Choroid plexus epithelial cell (primary cell): ENCODE measurements at places on chromosomes 4 and X.
A peak's percentile ranks its signal among the peaks of the same experiment; 100 is the strongest.

DNA sequence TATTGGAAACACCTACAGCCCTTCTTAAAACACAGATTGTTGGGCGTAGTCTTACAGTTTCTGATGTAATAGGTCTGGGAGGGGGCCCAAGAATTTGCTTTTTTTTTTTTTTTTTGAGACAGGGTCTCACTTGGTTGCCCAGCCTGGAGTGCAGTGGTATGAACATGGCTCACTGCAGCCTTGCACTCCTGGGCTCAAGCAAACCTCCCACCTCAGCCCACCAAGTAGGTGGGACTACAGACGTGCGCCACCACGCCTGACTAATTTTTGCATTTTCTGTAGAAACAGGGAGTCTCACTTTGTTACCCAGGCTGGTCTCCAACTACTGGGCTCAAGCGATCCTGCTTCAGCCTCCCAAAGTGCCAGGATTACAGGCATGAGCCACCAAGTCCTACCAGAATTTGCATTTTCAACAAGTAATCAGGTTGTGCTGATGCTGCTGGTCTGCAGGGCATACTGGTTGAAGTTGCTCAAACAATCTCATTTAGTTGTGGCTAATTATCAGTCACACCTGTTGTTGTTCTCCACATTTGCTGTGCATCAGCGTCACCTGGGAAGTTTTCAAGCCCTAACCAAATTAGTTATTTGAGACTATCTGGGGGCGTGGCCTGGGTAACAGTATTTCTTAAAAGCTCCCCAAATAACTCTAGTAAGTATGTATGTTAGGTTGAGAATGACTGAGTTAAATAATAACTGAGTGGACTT is 14.0 kb downstream of the TMEM154 start:
- no peak for DNase-seq

DNA sequence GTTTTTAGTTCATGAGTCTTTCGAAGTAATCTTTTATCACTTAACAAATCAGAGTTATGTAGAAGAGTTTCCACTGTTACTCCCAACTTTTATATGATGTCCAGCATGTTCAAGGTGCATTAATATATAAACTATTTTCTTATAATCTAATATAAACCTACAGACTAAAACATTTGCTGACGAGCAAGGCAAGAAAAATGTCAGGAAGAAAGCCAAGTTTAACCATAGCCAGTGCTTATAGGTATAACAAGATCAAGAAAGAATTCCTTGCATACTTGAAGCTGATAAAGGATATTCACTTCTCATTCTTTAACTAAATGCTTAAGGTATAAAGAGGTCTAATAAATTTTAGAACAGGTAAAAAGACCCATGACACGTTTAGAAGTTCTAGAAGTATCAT is 167.7 kb downstream of the NPNT start:
- DNase-seq = peak; percentile 71

DNA sequence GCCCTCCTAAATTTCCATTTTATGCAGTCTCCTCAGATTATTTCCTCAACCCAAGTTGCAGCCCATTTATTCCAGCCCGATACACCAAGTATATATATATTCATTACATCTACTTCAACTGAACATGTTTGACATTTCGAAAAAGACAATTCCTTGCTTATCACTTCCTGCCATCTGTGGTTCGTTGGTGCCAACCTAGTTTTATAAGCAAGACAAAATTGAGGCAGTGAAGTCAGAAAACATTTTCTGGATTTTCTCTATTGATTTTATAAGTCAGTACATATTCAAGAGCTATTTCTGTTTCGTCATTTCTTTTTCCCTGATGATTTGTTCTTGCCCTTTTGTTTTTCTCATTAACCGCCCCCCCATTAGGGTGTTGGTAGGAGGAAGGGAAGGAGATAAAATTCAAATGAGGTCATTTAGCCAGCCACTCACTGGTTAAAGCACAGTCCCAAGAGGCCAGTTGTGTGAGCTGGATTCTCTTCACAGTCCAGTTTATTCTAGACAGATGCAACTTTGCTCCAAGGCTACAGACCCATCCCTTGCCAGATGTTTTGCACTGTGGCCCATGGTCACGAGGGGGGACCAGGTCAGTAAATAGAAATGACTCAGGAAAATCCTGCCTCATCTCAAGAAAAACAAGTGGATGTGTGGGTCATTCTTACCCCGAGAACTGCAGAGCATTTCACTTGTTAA is 20.3 kb upstream of the VEGFD start:
- DNase-seq = peak; percentile 66

DNA sequence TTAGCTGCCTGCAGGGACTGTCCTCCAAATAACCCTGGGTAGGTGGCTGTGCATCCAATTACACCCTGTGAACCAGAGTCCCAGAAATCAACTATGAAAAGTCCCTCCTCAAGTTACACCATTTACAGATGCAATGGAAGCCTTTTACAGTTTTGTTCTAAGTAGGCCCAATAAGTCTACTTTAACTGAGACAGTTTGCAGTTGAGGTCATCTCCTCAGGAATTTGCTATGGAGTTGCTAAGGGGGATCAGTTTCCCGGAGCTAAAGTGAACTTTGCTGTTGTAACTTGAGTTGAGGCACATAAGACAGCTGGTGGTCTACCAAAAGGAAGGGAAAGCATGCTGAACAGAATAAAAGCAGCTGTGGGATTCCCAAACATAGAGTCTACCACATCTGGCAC is 121.6 kb upstream of the STK26 start:
- no peak for DNase-seq

DNA sequence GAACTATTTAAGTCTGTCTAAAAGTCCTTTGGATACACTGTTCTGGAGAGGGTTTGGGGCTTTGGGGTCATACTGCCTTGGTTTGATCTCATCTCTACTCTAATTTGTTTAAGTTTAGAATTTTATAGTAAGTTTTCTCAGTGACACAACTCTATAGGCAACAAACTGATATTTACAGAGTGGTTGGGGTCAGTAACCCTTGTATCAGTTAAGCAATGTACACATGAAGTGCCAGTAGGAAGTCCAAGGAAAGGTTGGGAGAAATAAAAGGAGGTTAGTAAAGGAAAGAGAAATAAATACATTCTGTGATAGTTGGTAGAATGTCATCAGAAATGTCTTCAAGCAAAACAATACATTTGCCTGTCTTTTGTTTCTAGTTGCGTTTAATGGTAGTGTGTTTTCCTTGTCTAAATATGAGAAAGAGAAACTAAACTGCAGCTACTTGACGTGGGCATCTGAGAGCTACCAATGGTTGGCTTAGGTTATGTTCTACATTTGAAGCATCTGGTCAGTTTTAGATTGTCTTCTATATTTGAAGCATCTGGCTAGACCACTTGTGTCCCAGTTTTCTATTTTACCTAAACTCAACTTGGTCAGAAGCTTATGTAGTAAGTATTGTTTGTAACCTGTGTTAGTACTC is 6.9 kb downstream of the ATP7A start:
- no peak for DNase-seq

DNA sequence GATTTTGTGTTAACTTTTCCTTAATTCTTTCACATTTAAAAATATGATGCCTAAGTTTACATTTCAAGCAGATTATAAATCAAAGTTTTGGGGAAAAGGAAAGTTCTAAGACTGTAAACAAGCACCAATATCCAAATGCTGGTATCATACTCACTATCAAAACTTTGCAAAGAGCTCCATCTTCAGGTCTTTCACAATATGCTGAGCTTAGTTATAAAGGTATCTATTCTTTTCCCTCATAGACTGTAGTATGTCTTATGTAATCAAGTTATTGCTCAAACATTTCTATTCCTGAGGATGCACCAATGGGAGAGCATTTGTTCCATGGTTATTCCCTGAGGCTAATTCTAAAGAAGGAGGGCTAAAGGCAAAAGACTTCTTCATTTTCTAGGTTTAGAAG is 207.9 kb upstream of the FAM241A start:
- peak; percentile 57 for DNase-seq

DNA sequence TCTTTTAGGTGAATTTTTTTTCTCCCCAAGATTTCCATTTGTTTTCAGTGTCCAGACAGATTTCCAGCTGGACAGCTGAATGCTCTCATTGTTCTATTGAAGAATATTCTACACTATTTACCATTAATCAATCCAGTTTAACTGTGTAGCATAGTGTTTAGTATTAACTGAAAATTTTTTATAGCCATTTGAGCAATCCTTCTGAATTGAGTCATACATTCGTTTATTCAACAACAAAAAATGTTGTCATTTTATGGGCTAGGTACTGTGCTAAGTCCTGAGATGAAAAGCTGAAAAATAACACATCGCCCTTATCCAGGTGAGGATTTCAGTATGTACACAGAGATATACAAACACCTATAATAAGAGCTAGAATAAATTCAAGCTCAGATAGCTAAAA is 223.3 kb downstream of the COL25A1 start:
- DNase-seq = peak; percentile 41
